ENCODE measurements at places on chromosomes 16 and 17.
A peak's percentile ranks its signal among the peaks of the same experiment; 100 is the strongest.

DNA sequence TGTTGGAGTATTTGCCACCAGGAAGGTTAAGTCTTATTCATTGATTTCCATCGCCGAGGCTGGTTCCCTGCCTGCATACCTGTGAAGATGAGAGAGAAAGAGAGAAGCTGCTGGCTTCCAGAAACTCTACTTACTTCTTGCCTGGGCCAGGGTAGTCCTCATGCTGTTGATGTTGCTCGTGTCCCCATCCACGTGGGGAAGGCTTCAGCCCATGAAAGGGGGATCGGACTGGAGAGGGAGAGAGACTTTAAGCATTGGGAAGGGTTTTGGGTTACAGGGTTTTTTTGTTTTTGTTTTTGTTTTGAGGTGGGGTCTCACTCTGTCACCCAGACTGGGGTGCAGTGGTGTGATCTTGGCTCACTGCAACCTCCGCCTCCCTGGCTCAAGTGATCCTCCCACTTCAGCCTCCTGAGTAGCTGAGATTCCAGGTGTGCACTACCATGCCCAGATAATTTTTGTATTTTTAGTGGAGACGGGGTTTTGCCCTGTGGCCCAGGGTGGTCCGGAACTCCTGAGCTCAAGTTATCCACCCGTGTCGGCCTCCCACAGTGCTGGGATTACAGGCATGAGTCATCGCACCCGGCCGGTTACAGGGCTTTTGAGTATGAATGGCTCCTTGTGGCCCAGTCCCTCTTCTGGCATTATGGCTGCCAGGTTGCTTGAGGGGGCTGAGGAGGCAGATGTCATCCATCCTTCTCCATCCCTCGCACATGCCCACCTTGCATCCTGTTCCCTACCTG, 26.6 kb downstream of the ITGB3 start:
- no peak for DNase-seq

- no peak for DNase-seq
Observed at GRCh38 chr16:74939688-74940087, 45.2 kb downstream of the WDR59 start.

GRCh38 chr16:86771506-86772460, 193.4 kb downstream of the FOXL1 start:
- no peak for DNase-seq

GRCh38 chr17:47713980-47714700, 18.9 kb upstream of the TBX21 start:
- DNase-seq, result no peak

- DNase-seq, result no peak
Observed at GRCh38 chr17:67272312-67273047, 27.5 kb upstream of the HELZ start.

DNA sequence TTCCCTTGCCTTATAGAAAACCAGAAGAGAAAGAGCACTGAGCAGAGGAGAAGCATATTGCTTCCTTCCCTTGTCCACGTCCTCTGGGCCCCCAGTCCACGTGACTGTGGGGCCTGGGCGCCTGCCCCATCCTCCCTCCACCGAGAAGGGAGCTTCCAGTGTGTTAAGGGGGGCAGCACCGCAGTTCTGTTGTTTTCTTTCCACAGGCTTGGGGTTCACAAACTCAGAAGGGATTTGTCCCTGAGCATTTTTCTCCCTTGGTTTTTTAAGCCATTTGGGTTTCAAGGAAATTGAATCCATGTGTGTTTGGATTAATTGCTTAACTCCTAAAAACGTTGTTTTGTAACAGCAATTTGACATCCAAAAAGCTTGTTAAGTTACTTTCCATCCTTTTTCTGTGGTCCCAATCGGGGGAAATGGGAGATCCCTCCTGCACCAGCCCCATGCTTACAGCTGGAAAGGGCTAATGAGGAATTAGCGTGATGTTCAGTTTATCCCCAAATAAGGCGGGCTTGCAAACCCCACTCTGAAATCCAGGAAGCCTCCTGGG, 347.5 kb upstream of the TNRC6C start:
- no peak for DNase-seq

GRCh38 chr17:82384730-82385481, 13.3 kb downstream of the UTS2R start:
- DNase-seq, result no peak

GRCh38 chr16:14139872-14140271, 68.8 kb downstream of the MRTFB start:
- no peak for DNase-seq

- DNase-seq, result no peak
Observed at GRCh38 chr16:81435567-81435966, 9.0 kb upstream of the CMIP start.

GRCh38 chr17:37710344-37710886, 34.4 kb downstream of the HNF1B start:
- no peak for DNase-seq

DNA sequence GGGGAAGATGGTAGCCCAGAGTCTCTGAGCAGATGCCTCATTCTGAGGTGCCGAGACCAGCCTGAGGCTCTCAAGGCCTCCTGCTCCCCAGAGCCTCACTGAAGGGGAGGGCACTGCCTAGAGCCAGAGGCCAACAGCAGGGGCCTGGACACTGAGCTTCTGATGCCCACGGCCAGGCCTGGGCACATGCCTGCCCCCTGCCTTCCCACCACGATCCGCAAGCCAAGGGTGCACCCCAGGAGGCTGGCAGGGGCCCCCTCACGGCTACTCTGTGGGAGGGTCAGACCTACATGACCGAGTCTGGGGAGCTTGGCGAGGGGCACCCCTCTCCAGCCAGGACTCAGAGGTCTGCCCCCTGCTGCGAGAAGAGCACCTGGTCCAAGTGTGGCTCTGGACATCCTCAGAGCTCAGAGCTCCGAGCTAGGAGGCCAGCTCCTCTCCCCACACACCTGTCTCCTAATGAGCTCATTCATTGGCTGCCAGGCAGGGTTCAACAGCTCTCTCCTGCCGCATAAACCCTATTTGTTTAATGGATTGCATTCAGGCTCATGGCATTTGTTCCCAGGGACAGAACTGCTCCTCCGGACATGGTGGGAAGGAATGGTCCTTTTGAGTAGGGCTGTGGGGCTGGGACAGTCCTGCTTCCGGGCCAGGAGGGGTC, 13.9 kb downstream of the OTOP3 start:
- DNase-seq, result no peak

GRCh38 chr16:9016824-9017223, 53.1 kb upstream of the USP7 start:
- DNase-seq, result no peak

DNA sequence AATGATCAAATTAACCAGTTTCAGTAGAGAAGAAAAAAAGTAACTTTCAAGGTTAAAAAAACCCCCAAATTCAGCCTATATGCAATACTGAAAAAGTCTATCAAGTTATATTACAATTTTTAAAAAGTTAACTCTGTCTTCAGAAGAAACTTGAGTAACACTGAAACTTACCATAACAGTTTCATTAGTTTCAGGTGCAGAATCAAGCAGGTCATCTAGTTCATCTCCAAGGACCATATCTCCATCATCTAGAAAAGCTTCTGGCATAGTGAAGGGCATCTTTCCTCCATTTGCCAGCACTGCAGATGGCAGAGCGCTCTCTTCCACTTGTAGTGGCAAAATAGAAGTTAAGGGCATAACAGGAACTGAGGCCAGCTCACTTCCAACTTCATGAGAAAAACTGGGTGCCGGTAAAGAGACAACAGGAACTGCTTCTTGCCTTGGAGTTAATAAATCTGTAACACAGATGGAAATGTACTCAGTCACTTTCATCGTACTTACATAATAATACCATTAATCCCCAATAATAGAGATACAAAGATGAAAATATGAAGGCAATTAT, 22.9 kb downstream of the ZC3H7A start:
- DNase-seq, result no peak

GRCh38 chr16:1890708-1891050, 18.7 kb upstream of the MEIOB start:
- no peak for DNase-seq

- no peak for DNase-seq
Observed at GRCh38 chr17:38672788-38673706, 1.7 kb downstream of the EPOP start.

DNA sequence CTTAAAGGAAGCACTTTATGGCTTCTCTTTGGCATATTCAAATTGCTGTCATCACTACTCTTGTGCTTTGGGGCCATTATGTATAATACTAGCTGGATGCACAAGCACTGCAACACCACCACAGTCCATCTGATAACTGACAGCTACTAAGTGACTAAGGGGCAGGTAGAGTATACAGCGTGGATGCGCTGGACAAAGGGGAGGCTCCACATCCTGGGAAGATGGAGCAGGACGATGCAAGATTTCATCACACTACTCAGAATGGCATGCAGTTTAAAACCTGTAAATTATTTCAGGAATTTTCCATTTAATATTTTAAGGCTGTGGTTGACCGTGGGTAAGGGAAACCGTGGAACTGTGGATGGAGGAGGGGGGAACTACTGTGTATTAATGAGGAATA, 25.0 kb downstream of the MPRIP start:
- no peak for DNase-seq

DNA sequence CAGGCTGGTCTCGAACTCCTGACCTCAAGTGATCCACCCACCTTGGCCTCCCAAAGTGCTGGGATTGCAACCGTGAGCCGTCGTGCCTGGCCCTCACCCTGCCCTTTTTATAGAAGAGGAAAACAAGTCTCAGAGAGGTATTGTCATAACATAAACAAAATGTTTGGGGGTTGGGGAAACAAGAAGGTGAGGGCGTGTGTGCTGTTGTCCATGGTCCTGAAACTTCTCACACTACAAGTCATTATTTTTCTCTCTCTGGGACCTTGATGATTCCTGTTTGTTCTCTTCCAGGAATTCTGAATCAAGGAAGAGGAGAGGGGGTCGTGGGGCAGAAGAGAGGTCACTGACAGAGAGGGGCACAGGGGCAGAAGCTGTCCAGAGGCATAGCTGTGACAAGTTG, 160.2 kb upstream of the LHX1 start:
- no peak for DNase-seq

DNA sequence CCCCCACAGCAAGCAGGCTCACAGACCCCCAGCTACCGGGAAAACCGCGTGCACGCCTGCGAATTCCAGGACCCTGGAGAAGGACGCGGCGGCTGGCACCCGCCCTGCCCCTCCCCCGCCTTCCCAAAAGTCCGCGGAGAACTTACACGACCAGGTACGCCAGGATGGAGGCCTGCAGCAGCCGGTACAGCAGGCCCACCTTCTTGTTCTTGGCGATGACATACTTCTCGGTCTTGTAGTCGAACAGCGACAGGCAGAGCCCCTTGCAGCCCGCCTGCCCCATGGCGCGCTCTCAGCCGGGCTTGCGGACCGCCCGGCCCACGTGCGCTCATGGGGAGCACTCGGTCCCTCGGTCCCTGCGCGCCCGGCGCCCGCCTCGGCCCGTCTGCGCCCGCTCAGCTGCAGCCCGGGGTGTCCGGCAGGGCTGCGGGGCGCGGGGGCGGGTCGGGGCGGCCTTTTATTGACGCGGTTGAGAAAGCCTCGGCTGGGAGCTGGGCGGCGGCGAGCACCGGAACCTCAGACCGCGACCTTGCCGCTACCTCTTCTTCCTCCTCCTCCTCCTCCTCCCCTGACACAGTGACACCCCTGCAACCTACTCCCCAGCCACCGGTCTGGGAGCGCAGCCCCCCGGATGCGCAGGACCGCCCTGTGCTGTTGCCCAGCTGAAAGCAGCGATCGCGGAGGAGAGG, at the start of gene P2RX5:
TSS of gene P2RX5 (minus strand) at position 433 of the 689 bp plus-strand sequence. CDS start at position 283, 150 bp downstream.
- peak; percentile 41 for DNase-seq
